NCI-H510A treated with DMSO at 0.1 percent for 48 hours (cell line): ENCODE measurements at places on chromosomes 16 and 17.
A peak's percentile ranks its signal among the peaks of the same experiment; 100 is the strongest.

DNA sequence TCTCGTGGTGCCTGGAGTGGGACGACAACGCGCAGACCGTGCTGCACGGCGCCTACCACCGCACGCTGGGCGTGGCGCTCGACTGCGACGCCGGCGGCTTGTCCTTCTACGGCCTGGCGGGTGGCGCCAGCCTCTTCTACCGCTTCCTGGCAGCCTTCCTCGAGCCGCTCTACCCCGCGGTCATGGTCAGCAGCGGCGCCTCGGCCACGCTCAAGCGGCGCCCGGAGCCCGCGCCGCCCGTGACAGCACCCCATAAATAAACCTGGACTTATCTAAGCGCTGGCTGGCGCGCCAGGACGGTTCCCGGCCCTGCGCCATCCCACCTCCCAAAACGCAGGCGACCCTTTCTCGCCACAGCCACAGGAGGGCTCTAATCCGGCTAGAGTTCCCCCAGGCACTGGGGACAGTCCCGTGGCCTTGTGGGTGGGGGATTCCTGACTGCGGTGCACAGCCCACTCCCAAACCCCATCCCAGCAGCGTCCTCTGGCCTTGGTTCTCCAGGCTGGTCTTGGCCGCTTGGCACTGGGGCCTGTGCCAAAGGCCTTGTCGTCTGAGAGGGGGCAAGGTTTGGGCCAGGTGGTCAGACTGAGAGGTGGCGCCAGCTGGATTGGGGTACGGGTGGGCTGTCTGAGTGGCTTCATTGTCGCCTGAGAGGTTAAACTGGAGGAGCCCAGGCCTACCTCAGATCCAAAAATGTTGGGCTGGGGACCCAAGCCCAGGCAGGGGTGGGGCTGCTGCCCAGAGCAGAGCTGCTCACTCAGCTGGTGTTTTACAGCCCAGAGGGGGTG lies 10.1 kb upstream of the SLC16A5 start:
- DNase-seq = no peak

- DNase-seq = no peak
Observed at GRCh38 chr16:65781363-65781762, 585.1 kb upstream of the CDH5 start.

DNA sequence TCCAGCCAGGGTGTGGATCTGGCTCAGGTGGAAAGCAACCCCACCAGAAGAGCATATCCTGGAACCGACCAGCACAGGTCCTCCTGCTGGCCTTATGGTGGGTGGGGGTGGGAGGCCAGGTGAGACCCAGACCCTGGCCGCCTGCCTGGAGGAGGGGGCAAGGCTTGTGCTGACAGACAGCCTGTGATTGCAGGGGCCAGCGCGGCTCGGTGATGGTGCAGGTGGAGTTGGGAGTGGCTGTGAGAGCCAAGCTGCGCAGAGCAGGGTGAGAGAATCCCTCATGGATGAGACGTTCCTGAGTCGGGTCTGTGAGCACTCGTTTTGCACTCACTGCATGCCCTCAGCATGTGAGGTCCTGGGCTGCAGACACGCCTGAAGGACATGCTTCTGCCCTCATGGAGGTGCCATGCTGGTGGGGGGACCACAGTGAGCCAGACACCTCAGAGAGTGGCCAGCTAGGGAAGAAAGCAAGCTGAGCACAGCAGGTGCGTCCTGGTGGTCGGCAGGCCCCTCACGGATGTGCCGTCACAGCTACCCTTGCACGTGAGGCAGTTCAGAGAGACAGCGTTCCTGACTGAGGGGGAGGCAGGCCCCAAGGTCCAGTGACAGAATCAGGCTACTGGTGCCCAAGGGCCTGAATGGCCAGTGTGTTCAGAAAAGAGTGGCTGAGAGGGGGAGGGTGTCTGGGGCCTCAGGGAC lies 3.8 kb upstream of the KCNJ12 start:
- DNase-seq = no peak

DNA sequence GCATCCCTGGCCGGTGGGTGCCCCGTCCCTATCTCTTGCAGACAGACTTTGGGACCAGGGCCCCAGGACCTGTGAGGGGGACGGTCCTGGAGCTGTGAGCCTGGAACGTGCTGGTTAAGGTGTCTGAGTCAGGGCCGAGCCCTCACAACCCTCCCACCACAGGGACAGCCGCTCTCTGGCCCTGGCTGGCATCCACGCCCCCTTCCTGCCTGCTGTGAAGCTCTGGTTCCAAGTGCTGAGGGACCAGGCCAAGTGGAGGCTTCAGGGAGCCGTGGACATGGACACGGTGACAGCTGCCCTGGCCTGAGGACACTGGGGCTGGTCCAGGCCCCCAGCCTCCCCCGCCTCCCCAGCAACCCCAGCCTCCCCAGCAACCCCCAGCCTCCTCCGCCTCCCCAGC lies 6.6 kb downstream of the TSR3 start:
- DNase-seq = no peak

- peak; percentile 77 for DNase-seq
Observed at GRCh38 chr16:4947722-4948503, 10.2 kb upstream of the SEC14L5 start.

GRCh38 chr17:33751702-33752065 lies 458.6 kb upstream of the ASIC2 start:
- no peak for DNase-seq

GRCh38 chr17:51184124-51184523 lies 17.9 kb downstream of the NME2 start:
- no peak for DNase-seq
